ENCODE measurements at places on chromosomes 5 and 9.

DNA sequence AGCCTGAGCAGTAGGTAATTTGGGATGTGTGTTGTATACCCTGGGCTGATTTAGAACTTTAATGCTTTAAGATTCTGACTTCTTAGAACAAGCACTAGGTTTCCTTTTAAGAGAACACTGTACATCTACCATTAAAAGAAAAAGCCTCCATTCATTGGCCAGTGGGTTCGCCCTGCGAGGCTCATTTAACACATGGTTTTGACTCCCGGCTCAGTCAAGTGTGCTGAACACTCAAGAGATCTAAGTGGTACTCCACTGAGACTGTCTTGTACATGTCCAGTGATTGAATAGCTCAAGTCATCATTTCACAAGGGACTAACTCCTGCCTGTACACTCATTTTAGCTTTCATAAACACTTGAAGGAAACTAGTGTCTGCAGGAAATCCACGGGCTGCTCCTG lies 3.9 kb downstream of the FUBP3 start:
- no peak for DNase-seq

- no peak for DNase-seq
Measured at GRCh38 chr5:175246889-175247520, 197.0 kb downstream of the DRD1 start.

DNA sequence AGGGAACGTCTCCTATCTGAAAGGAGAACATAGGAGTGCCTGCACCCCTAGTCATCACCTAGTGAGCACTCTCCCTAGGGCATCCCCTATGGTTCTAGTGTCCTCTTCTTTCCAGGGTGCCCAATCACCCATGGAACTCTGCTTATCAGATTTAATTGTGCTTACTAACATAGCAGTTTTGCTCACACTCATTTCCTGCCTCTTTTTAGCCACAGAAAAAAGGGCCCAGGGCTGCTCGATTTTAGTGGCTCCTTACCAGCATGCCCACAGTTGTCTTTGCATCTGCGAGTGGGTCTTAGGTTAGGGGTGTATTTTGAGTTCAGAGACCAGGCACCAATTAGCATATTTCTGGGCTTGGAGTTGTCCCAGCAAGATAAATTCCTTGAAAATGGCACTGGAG lies 1110.2 kb downstream of the TAF11L14 start:
- DNase-seq = no peak

DNA sequence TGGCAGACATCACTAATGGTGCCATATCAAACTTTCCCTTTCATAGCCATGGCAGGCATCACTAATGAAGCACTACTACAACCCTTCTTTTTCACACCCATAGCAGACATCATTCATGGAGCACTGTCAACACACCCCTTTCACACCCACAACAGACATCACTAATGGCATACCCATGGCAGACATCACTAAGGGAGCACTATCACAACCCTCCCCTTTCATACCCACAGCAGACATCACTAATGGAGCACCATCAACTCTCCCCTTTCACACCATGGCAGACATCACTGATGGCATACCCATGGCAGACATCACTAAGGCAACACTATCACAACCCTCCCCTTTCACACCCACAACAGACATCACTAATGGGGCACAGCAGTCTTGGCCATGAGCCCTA lies 33.7 kb downstream of the LAMC3 start:
- DNase-seq = no peak

DNA sequence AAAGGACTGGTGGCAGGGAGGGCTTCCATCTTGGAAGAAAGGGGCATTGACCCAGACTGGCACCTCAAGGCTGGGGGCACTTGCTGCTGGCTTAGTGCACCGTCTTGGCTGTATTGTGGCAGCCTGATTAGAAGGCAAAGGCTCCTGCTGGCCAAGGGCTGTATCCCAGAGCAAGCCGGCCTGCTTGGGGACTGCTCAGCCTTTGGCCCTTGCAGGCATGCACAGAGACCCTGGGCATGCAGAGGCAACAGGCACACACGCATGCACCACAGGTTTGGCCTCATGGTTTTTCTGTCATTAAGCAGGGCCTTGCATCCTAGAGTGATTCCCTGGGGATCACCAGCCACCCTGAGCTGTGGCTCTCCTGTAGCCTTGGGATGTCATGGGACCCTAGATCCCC lies 29.0 kb downstream of the PITX1 start:
- DNase-seq = no peak

GRCh38 chr9:30771760-30772159 lies 1612.7 kb upstream of the ACO1 start:
- DNase-seq = no peak

Data from activated CD4-positive, alpha-beta T cell treated with anti-CD3 and anti-CD28 coated beads for 4 hours (primary cell).